Mammary epithelial cell (primary cell): ENCODE measurements at places on chromosomes 3 and 15.

DNA sequence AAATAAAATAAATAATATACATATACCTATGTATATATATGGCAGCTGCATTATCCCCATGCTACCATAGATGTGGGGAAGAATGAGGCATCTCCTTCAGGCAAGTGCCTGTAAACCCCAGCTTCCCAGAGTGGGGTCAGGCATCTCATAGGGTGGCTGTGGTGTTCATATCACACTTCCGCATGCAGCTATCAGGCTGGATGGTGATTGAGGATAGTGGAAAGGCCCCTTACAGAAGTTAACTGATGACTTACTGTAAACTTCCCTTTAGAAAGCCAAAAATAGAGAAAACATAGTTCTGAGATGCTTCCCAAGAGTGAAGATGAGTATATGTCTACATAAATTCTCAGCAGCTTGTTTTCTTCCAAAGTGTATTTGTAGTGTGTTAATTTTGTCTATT, 3.5 kb upstream of the PP2D1 start:
- DNase-seq = no peak

DNA sequence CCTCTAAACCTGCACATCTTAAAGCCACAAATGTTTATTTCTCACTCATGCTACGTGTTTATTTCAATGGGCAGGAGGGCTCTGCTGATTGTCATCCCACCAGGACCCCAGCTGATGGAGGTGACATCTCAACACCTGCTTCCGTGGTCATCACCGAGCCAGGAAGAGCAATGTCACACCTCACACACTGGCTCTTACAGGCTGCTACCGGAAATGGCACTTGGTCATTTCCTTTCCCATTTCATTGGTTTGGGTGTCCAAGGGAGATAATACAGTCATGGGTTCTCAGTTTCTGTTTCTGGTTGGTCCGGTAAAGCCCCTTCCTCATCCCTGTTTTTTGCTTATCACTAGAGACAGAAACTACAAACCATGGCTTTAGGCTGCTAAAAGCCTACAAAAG, 41.9 kb downstream of the ABHD2 start:
- no peak for DNase-seq

DNA sequence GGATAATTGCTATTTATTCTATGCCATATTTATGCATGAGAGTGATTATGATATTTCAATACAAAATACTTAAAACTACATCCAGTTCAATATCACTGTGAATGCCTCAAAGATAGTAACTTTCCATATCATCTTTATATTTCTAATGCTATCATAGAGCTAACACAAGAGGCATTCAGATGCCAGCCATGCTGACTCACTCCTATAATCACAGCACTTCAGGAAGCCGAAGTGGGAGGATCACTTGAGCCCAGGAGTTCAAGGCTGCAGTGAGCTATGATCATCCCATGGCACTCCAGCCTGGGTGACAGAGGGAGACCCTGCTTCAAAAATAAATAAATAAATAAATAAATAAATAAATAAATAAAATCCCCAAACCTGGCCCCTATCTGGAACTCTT, 498.7 kb downstream of the EPHA3 start:
- no peak for DNase-seq

DNA sequence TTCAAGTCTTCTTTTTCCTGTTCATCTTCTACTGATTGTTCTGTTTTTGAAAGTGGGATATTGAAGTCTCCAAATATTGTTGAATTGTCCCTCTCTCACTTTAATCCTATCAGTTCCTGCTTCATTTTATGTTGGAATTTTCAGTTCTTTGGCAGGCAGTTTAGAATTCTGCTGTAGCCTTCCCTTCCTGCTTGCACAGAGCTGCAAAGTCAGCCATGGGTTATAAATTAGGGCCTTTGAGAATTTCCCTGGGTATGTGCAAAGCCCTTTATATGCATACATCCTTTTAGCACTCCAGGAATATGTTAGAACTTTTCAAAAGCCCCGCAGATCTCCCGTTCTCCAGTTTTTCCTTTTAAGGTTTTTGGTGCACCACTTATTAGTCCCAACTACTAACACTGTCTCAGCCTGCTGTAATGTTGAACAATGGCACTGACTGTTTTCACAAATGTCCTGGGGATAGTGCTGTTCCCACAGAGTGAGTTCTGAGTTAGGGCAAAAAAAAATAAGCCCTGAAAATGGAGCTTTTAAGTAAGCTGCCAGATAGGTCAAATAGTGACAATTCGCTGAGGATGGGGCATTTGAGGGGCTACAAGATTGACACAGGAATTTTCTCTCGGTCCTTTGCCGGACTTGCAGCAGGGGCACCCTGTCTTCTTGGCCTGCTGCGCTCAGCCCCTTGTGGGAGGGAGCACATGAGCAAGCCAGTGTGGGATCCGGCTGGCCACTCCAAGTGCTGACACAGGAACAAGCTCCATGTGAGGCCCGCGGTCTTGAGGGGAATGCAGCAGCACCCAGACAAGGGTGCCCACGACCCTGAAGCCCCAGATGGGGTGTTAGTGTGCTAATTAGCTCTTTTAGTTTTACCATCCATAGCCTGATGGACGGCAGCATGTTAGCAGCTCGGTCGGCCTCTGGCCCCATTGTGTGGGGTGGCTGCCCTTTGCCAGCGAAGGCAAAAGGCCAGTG, 96.0 kb downstream of the VPS8 start:
- DNase-seq = no peak

GRCh38 chr3:108595321-108595720, 5.8 kb downstream of the DZIP3 start:
- DNase-seq = no peak

GRCh38 chr3:99499235-99500158, 138.9 kb upstream of the COL8A1 start:
- DNase-seq = peak; percentile 28

- no peak for DNase-seq
Measured at GRCh38 chr15:44231842-44232241, 36.8 kb upstream of the FRMD5 start.

DNA sequence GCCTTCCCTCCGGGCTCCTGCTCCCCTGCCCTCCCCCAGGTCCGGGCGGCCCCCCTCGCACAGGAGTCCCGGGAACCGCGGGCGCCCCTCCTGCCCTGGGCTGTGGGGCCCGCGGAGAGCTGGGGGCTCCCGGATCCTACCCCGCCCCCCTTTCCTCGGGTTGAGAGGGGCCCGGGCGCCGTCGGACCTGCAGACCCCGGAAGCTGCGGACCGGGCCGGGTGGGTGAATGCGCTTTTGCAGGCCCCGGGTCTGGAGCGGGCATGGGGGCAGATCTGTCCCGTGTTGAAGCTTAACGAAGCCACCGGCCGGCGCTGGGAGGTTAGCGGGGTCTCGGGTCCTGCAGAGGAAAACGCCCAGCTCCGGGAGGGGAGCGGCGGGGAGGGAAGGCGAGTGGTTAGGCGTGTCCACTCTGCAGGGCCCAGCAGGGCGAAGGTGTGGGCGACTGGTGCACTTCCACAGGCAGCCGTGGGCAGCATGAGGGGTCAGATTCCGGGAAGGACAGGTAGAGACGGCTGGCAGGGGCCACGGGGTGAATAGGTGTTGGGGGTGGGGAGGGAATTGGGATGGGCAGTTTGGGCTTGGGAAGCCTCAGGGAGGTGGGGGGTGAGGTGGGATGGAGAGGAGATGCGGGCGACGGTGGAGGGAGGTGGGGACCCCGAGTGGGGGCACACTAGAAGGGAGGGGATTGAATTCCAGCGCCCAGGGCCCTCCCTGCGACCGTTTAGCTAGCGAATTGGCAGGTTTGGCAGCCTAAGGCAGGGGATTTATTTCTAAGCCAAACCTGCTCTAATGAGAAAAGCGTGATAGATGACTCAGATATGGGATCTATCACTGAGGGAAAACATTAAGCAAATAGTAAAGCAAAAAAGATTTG, 635 bp downstream of the CD276 start:
- DNase-seq = peak; percentile 69

DNA sequence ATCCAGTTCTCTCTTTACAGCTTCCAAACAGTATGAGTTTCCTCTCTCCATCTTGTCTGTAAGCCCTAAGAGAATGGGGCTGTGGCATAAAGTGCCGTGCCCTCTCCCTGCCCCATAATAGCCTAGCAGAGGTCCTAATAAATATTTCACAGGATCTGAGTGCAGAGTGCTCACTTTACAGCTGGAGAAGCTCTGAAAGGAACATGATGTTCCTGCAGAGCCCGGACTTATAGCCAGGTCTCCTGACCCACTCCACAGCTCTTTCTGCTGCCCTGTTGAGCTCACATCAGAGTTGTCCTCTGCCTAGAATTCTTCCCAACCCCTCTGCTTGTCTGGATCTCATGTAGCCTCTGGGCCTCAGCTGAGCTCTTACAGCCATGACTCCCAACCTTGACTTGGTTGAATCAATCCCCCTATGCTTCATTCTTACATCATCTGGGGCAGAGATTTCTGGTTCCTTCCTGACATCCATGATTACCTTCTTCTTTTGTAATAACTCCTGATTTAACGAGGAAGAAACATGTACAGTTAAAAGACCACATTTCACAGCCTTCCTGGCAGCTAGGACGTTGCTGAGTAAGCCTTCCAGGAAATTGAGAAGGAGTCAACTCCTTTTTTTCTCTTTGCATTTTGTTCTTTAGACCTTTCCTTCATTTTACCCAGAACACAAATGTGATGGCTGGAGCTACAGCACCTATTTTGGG, 135.3 kb downstream of the RPLP1 start:
- peak; percentile 5 for DNase-seq
